ENCODE measurements at places on chromosomes 16 and 17. TPM values are rescaled to one million over a fixed set of nuclear protein-coding genes. Genes with fewer than 3 reads are reported as not detected.

DNA sequence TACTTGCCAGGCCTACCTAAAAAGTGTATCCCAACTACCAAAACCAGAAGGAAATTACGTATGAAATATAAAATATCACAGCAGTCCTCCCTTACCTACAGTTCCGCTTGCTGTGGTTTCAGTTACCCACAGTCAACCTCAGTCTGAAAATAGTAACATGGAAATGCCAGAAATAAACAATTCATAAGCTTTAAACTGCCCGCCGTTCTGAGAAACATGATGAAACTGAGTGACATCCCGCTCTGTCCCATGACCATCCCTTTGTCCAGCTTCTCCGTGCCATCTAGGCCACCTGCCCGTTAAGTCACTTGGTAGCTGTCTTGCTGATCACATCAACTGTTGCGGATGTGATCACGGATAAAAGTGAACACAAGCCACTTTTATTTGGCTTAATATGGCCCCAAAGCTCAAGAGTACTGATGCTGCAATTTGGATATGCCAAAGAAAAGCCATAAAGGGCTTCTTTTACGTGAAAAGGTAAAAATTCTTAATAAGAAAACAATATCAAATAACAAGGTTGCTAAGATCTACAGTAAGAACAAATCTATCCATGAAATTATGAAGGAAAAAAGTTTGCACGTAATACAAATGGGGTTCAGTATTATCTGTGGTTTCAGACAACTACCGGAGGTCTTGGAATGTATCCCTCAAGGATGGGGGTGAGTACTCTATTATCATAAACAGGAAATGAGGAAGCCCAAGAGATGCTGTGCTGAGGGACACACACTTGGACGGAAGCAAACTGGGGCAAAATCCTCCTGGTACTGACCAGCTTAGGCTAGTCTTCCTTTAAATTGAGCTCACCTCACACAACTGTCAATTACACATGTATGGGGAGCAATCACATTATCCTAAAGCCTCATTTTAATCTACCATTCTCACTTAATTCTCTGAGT, 8.2 kb downstream of the USP22 start:
- no peak for DNase-seq

DNA sequence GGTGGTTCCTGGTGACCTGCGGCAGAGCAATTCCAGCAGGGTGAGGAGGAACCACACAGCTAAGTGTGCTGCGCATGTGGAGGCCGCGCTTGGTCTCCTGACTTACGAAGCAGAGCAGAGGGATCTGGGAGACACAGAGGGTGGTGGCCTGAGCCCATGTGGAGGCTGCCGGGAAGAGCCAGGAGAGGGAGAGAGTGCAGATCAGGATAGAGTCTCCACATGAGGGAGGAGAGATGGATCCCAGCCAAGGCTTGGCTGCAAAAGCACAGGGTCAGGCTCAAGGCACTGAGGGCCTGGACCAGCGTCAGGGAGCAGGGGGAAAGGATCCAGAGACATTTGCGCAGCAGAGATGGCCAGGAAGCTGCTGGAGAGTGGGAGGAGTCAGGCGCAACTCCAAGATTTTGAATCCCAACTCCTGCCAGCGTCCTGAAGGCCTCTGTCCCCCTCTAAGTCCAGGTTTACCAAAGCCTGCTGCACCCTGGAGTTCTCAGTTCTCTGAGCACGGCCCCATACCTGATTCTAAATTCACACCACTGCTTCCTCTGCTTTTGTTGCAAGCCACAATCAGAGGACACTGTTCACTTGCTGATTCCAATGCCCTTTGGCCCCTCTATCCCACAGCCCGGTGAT, 11.3 kb upstream of the MLLT6 start:
- DNase-seq = no peak

GRCh38 chr16:27304881-27305745, 8.7 kb upstream of the IL4R start:
- no peak for DNase-seq

DNA sequence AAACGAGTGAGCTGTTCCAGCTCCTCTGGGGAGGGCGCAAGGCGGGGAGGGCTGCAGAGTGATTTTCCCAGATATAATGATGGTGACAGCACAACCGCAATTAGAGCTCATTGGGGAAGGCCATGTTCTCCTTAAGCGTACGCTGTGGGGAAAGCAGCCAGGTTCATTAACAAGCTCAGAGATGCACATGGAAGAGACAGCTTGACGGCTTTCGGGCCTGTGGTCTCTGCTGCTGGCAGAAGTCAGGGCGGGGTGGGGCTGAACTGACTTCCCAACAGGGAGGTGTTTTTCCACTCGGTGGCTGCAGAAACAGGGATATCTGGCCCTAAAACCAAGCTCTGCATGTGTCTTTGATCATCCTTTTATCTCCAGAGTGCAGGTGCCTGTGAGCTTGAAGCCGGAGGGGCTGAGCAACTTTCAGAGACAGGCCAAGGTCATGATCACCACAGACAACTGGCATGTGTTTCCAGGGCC, 24.0 kb upstream of the CACNG1 start:
- DNase-seq = no peak

DNA sequence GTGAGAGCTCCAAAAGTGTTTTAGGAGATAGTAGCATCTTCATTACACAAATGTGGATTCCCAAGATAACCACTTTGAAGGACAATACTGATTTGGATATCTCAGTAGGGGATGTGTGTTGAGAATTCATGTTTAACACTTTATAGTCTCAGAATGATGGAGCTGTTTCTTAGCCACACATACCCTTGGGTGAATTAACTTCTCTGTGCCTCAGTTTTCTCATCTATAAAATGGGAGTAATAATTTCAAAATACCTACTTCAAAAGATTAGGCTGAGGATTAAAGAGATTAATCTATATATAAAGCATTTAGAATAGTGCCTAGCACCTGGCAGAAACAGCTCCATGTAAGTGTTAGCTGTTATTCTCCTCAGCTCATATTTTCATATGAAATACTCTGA, 19.0 kb downstream of the LPCAT2 start:
- no peak for DNase-seq

DNA sequence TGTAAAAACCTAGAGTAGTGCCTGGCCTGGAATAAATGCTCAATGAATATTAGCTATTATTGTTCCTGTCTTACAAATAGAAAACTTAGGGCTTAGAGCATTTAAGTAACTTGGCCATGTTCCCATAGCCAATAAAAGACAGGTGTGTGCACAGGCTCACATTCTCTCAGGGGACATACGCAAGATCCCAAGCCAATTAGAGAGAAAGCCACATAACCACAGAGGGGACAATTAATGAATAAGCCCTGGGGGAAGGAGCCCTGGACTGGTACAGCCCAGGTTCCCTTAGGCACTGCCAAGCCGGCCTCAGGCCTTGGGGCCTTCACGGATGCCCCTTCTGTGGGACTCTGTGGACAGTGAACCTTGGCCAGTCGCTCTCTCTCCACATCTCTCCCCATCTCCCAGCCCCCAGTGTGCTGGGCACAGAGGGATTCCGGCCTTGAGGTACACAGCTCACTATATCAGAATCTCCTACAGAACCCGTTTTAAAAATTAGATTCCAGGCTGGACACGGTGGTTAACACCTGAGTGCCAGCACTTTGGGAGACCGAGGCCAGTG, 27.3 kb upstream of the ABCC12 start:
- no peak for DNase-seq

DNA sequence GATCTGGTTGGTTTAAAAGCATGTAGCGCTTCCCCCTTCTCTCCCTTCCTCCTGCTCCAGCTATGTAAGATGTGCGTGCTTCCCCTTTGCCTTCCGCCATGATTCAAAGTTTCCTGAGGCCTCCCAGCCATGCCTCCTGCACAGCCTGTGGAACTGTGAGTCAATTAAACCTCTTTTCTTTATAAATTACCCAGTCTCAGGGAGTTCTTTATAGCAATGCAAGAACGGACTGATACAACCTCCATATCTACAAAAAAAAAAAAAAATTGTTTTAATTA, 16.6 kb upstream of the PDXDC1 start:
- DNase-seq = no peak

- no peak for DNase-seq
These were observed 77.1 kb upstream of the DNAH17 start for GRCh38 chr17:78654325-78654724.

DNA sequence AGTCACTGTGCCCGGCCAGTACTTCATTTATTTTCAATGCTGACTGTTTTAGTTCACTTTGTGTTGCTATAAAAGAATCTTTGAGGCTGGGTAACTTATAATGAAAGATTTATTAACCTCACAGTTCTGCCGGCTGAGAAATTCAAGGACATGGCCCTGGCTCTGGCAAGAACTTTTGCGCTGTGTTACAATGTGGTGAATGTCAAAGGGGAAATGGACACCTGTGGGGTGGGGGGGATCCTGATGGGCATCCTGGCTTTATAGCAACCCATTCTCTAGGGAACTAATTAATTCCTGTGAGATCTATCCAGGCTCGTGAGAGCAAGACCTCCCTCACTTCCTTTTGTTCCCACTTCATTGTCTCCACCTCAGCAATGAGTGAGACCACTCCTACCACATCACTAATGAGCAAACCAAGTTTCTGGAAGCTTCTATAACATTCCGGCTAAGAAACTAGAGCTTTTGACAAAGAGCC, 17.1 kb upstream of the CDH3 start:
- peak; percentile 18 for DNase-seq

GRCh38 chr17:78349891-78350642, 9.8 kb downstream of the SOCS3 start:
- DNase-seq = no peak

Gene CDRT15
- 0.84 TPM for total RNA-seq

Gene CCT6B
- total RNA-seq = 0.78 TPM

GRCh38 chr16:11094075-11094856, 149.9 kb downstream of the CLEC16A start:
- peak; percentile 92 for DNase-seq

GRCh38 chr17:14712611-14713021, 411.7 kb downstream of the HS3ST3B1 start:
- DNase-seq = no peak

Gene PARD6A
- 1.9 TPM for total RNA-seq

GRCh38 chr17:77165577-77165976, 24.8 kb downstream of the SEC14L1 start:
- no peak for DNase-seq

DNA sequence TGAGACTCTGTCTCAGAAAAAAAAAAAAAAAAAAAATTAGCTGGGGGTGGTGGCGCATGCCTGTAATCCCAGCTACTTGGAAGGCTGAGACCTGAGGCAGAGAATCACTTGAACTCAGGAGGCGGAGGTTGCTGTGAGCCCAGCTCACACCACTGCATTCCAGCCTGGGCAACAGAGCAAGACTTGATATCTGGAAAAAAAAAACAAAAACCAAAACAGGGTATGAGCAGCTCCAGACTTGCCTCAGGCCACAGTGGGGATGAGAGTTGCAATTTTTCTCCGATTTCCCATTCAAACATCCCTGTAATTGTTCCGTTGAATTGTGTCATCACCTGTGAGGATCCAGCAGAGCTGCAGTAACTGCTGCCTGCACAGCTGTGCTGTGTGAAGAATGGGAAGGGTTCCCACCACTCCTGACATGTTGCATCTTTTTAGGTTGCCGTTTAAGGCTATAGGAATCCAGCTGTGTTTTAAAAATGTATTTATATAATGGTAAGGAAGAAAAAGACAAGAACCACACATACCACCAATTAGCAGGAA, 150.0 kb downstream of the VPS53 start:
- peak; percentile 83 for DNase-seq

GRCh38 chr17:76538281-76538931, 897 bp upstream of the CYGB start:
- DNase-seq = no peak

DNA sequence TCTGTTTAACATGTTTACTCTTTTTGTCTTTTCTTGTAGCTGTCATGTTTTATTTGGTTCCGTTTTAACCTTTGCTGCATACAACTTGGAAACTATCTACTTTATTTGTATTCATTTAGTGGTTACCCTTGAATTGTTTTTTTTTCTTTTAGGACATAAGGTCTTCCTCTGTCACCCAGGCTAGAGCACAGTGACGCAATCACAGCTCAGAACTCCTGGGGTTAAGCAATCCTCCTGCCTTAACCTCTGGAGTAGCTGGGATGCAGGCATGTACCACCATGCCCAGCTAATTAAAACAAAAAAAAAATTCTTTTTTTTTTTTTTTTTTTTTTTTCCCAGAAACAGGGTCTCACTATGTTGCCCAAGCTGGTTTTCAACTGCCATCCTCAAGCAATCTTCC, 29.8 kb upstream of the USP43 start:
- DNase-seq = no peak
